ENCODE measurements at places on chromosomes 2 and 18.

- H3K27me3 ChIP-seq = no peaks in the 10 kb centered on the region
- H3K4me1 ChIP-seq = peaks cover 10% of the 10 kb centered on the region
- H3K4me3 ChIP-seq = no peak overlapping the region
These were observed 74.6 kb downstream of the CLHC1 start for GRCh38 chr2:55157474-55157884.

GRCh38 chr18:70384181-70384790 lies 95.4 kb downstream of the SOCS6 start:
- DNase-seq = peak; percentile 60
- H3K36me3 ChIP-seq = no peaks in the 10 kb centered on the region
- no peak overlapping the region for H3K27ac ChIP-seq

DNA sequence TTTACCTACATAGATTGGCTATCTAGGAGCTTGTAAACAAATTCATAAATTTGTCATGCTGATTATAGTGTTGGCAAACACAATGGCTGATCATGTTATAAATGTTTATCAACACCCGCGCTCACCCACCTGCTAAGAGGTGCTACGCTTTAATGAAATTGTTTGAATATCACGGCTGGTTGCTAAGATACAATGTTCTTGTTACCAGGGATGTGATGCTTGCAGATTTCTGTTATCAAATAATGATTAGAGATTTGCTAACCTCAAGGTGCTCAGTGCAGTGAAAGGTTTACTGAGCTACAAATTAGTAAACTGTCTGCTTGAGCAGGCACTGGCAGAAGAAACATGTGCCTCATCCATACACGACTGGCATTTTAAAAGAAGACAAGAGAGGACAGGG lies 160.0 kb upstream of the ZEB2 start:
- H3K36me3 ChIP-seq = no peaks in the 10 kb centered on the region
- H3K4me3 ChIP-seq = no peak overlapping the region
- H3K27me3 ChIP-seq = no peaks in the 10 kb centered on the region
- no peaks in the 10 kb centered on the region for H3K4me1 ChIP-seq
- H3K27ac ChIP-seq = no peak overlapping the region

DNA sequence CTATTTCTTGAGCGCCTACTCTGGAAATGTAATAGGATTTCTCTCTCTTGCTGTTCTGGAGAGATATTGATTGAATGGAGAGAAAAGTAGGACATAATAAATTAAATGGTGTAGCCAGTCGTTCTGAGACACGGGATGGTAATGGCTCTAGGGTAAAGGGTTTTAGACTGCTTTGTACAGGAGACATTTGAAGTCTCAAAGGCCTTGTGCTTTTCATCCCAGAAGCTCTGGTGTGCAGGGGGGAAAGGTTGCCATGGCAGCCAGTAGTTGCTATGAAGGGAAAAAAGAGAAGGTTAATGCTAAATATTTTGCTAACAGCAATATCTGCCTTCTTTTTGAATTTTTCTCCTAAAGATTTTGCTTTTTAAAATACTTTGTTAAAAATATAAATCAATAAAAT lies 359.3 kb downstream of the RIT2 start:
- H3K27me3 ChIP-seq = no peaks in the 10 kb centered on the region
- no peak overlapping the region for H3K27ac ChIP-seq
- H3K4me1 ChIP-seq = no peaks in the 10 kb centered on the region
- H3K36me3 ChIP-seq = no peaks in the 10 kb centered on the region
- DNase-seq = no peak

- no peaks in the 10 kb centered on the region for H3K4me1 ChIP-seq
- no peaks in the 10 kb centered on the region for H3K36me3 ChIP-seq
- no peak overlapping the region for H3K27ac ChIP-seq
- H3K4me3 ChIP-seq = no peak overlapping the region
- no peak for DNase-seq
- H3K27me3 ChIP-seq = no peaks in the 10 kb centered on the region
These were observed 115.8 kb upstream of the CDCA7 start for GRCh38 chr2:173238831-173239230.

DNA sequence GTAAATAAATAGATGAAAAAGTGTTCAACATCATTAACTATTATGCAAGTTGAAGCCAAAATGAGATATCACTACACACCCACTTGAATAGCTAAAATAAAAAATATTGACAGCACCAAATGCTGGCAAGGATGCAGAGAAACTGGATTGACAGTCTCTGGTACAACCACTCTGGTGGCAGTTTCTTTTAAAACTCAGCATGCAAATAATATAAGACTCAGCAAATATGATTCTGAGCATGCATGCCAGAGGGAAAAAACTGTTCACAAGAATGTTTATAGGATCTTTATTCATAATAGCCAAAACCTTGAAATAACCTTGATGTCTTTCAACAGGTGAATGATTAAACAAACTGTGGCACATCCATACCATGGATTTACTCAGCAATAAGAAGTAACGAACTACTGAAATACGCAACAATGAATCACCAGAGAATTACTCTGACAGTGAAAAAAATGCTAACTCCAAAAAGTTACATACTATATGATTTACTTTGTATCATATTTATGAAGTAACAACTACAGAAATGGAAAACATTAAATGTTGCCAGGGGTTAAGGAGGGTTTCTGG lies 131.8 kb downstream of the PIGN start:
- no peaks in the 10 kb centered on the region for H3K27me3 ChIP-seq
- H3K27ac ChIP-seq = no peak overlapping the region
- H3K36me3 ChIP-seq = no peaks in the 10 kb centered on the region
- H3K4me3 ChIP-seq = no peak overlapping the region
- no peaks in the 10 kb centered on the region for H3K4me1 ChIP-seq

DNA sequence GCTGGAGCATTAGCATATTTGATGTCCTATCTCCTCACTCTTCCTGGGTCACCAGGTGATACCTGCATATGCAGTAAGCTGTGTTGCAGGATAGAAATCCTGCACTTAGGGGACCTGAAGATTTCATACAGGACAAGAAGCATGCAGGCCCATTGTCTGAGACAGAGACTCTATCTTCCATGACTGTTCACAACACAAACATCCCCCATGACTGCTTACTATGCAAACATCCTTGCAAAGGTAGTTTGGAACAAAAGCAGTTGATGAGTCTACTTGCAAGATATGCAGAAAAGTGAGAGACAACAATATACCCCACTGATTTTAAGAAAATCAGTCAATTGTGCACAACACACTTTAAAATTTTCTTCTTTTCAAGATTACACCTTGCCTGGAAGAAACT lies 108.6 kb upstream of the ZEB2 start:
- H3K27me3 ChIP-seq = no peaks in the 10 kb centered on the region
- no peaks in the 10 kb centered on the region for H3K36me3 ChIP-seq
- no peak overlapping the region for H3K27ac ChIP-seq

DNA sequence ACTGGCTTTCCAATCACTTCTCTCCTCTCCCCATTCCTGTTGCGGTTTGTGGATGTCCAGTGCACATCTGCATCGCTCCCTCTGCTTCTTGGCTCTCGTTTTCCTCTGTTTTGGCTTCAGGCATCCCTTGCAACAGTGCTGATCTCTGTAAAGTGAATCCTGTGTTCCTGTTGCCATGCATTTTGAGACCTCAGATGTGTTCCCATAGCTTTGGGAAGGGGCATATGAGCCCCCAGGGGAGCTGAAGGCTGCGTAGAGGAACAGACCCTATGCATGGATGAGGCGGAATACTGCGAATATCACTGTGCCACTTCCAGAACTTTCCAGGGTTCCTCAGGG lies 168.4 kb upstream of the HAAO start:
- no peak overlapping the region for H3K4me3 ChIP-seq
- H3K36me3 ChIP-seq = no peaks in the 10 kb centered on the region
- no peaks in the 10 kb centered on the region for H3K27me3 ChIP-seq
- H3K4me1 ChIP-seq = peaks cover 17% of the 10 kb centered on the region
- peak overlapping the region; percentile 91 for H3K27ac ChIP-seq

DNA sequence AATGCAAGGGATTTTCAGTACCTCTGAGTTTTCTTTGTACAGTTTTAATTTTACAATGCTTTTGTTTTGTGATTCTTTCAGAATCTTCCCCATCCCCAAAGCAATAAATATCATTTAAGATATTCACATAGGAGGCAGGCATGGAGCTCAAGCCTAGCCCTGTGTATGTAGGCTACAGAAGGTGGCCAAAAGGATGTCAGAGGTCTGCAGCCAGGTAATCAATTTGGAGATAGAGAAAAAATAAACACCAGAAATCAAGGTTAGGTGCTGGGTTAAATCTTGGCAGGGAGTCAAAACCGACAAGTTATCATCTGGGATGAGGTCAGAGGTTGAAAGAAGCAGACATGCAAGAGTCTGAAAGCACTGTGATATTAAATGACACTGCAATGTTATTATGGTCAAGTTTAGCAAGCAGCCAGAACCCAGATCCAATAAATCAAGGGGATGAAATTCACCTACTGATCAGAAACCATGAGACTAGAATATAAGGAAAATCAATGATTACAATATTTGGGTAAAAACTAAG lies 45.1 kb upstream of the LRP1B start:
- no peak for DNase-seq
- no peak overlapping the region for H3K4me3 ChIP-seq
- H3K36me3 ChIP-seq = no peaks in the 10 kb centered on the region
- no peaks in the 10 kb centered on the region for H3K4me1 ChIP-seq

- H3K36me3 ChIP-seq = no peaks in the 10 kb centered on the region
- H3K4me1 ChIP-seq = no peaks in the 10 kb centered on the region
- no peak overlapping the region for H3K4me3 ChIP-seq
- no peak overlapping the region for H3K27ac ChIP-seq
These were observed 1.9 kb downstream of the SCYGR3 start for GRCh38 chr2:227612546-227613271.

All from breast epithelium (tissue), 4 donors.